ENCODE measurements at places on chromosomes 2 and 18.

GRCh38 chr2:28172114-28172898, 220.4 kb upstream of the FOSL2 start:
- DNase-seq, result no peak

GRCh38 chr2:3644246-3644525, 13.8 kb upstream of the ALLC start:
- DNase-seq, result no peak

DNA sequence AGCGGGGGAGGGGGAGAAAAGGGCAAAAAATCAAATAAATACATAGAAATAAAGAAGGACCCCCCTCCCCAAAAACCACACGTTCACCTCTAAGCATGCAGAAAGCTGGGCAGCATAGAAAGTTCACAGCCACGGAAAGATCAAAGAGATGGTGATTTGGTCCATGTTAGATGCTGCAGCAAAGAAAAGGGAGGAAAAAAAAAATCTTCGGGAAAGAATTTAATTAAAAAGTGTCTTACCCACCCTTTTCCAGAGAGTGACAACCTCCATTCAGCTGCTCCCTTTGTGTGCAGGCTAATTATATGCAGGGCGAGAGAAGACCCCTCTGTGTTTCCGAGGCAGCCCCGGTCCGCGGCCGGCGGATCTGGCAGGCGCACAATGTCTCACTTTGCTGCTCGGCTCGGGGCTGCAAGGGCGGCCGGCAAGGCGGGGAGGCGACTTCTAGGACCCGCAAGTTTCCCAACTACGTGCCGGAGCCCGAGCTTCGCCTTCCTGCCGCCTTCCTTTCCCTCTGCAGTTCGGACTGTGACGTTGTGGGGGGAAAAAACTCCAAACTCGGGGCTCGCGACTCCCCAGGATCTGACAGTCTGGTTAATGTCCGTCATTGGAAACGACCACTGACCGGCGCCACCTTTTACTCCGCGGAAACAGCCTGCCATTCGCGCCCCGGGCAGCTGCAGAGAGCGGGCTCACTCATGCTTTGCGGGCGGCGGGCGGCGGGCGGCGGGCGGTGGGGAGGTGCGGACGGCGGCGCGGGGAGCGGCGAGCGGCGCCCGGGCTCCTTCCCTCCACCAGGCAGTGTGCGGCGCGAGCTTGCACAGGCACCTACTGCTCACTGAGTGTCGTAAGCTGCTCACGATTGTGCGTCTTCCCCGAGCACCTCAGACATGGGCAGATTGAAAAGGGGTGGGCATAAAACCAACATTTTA, at the start of gene LRRTM1:
TSS of gene LRRTM1 (minus strand) at position 844 of the 929 bp plus-strand sequence. CDS start 933 bp downstream, outside the sequence.
- no peak for DNase-seq

DNA sequence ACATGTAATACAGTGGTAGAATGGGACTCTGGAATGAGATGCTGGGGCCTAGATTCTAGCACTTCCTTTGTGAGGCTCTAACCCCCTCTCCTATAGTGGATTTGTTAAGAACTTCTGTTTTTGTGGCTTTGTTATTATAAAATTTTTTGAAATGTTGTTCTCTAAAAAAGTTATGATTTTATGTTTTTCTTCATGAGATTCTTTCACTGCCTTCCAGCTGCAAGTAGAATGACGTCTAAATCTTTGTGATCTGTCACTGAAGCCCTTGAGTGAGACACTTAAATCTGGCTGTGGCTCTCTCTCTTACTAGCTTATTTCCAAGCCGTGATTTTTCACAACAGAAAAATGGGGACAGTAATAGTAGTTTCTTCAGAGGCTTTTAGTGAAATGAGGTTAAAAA, 1.6 kb downstream of the CASP8 start:
- no peak for DNase-seq

DNA sequence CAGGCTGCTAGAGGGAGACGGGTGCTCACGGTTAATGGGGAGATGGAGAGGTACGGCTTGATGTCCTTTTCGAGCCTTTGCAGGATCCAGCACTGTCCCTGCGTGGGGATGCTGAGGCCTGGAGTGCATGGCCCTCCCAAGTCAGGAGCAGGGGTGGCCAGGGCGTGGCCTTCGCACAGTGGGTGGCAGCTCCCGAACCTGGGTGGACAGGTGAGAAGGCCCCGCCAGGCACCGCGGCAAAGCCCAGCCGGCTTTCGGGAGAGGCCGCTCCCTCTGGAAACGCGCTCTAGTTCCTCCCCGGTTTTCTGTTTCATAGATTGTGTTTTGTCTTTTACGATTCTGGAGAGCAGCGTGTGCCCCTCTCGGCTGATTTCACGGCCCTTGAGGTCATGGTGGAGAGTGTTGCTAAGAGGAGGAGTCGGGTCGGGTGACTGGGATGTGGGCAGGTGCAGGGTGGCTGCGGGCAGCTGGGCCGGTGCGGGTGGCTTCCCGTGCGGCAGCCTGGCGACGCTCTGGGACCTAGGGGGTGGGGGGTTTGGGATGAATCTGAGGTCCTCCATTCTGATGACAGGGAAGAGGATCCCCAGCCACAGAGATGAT, 39.4 kb downstream of the CTDP1 start:
- no peak for DNase-seq

DNA sequence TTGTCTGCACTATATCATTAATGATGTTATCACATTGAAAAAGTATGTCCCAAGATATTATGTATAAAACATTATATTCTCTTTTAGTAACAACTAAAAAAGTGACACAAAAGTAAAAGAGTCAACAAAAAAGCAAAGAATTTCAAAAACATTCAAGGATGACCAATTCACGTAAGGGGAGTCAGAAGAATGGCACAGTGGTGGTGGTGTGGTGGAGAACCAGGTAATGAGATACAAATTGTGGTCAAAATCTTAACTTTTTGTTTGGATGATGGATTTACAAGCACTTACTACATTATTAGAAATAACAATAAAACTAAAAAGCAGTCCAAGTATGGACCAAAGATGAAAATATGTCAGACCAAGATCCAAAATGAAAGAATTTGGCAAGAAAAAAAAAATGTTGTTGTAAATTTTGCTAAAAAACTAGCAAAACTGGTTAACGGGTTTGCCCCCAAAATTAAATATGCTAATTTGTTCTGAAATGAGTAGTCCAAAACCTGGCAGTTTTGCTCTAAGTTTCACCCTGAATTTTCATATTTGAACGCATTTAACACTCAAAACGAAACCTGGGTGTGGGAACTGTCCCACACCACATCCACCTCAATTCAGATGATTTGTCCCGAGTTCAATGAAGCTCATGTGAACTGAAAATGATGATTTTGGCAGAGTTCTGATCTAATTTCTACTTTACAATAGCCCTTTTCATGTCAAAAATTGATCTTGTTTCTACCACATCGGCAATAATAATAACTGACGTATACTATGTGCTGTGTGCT, 135.8 kb downstream of the IKZF2 start:
- no peak for DNase-seq

DNA sequence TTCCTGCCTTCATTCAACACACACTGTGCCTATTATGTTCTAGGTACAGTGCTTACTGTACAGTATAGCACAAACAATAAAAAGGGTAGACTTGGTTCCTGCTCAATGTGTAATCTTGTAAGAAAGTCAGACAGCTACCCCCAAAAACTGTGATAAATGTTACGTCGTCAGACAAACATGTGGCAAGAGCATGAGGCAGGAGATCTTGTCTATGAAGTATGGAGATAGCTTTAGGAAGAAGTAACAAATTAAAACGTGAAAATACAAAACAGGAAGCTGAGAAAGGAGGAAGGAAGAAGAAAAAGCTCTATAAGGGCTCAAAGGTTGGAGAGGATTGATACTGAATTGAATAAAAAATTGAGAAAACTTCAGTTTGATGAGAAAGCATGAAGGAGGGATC, 276.2 kb upstream of the HNRNPA3 start:
- DNase-seq, result no peak

DNA sequence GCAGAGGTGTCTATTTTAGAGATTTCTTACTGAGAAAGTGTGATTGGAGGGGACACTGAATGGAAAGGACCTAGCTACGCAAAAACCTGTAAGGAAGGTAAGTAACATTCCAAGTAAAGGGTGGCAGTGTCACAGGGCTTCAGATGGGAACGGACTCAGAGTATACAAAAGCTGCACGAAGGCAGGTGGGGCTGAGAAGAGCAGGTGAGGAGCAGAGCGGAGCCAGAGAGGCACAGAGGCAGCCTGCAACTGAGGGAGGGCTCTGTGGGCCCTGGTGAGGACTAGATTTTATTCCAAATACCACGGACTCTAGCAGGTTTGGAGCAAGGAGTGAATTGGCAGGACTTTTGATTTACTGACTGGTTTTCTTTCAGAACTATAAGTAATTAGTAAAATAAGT, 331.3 kb upstream of the PKDCC start:
- DNase-seq, result peak; percentile 18

DNA sequence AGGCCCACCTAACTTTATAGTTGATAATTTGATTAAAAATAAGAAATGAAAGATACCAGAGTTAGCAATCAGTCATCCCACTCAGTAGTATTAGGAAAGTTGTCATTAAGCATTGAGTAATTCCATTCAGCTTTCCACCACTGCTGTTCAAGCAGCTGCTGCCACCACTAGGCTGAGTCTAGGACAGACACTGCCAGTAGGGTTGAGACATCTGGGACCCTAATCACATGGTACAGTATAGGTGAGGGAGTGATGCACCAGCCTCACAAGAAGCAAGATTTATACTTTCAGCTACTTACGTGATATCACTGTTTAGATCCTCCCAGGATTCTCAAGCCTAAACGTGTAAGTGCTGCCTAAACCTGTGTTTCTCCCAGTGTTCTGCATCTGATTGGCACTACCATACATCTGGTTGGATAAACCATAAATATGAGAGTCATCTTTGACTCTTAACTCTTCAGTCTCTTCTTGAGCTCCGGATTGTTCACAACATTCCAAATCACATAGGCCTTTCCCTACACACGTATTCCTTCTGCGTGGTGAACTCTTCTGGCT, 3.2 kb downstream of the UBXN4 start:
- DNase-seq, result peak; percentile 3

- no peak for DNase-seq
These were observed at the start of gene TMEM182 for GRCh38 chr2:102761763-102762162. TMEM182 (plus strand) TSS chr2:102762031; CDS start chr2:102762218, 187 bp downstream.

DNA sequence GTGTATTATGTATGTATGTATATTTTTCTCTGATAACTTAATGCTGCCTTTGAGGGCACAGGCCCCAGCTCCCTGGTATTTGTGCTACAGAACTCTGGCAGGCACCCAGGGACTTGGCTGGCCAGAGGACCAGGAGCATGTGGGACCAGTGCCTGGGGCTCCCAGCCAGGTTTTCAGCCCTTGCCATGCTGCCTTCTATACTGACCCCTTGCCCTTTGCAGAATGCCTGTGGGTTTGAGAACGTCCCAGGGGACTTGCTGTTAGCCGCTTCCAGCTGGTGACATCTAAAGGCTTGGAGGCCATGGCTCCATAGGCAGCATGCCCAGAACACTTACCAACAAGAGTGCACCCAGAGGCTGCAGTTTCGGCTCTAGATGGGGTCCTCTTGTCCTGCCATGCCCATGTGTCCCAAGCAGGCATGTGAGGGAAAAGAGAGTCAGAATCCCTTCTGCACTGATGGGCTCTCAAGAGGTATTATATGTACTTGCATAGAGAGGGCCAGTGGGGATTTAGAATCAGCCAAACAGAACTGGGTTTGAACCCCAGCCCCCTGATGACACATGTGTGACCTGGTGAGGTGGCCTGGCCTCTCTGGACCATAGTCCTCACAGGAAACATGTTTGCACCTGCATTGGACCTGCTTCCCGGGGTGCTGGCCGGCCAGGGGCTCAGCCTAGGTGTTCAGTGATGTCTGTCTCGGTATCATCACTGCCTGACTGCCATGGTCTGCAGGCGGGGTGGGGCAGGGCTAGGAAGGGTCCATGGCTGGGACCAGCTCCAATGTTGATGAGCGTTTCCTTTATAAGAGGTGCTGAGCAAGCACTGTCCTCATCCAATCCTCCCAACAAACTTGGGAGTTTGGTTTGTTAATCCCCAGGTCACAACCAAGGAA, 119.2 kb upstream of the FHL2 start:
- DNase-seq, result no peak

DNA sequence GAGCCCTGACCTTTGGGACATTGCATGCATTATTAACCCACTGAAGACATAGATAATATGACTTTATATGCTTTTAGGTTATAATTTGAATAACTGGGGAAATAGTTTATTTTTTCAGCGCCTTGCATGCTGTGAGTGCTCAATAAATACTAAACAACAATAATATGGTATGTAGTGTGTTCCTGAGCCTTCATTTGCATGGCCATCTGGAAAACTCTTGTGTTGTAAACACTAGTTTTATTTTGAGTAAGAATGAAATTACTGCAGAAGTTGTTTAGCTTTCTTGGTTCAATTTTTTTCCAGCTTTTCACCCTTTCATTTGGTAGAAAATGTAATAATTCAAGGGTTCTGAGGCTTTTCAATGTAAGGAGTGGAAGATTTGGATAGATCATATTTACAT, 189.3 kb upstream of the GALNT5 start:
- DNase-seq, result no peak

DNA sequence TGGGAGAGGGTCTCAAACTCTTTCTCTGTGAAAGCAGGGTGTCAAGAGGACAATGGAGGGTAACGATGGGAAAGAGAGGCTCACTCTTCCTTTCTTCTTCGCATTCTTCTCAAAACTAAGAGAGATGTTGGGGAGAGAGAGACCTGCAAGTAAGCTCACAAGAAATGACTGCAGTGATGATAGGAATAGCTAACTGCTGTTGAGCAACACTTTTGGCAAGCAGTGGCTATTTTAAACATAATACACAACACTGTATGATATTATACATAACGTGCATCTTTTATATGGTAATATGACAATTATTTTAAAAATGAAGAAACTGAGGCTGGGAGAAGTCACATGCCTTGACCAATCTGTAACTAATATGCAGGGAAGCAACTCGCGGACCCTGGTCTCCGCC, 247.5 kb downstream of the CMPK2 start:
- DNase-seq, result no peak

DNA sequence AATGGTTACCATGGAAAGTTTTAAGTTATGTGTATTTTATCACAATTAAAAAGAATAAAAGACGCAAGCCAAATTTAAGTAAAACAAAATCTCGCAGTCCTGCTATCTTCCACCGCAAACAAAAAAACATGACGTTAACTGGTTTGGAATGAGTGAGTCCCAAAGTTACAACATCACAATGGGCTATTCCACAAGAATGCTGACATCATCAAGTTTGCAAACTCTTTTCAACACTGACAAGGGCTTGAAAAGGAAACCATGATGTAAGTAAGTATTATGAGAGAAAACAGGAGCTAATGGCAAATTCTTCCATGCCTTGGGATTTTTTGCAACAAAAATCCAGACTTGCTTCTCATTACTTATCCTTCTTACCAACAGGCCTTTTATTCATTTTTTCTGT, 31.1 kb downstream of the SIGLEC15 start:
- DNase-seq, result no peak

GRCh38 chr2:25421820-25422411, 80.2 kb upstream of the DNMT3A start:
- no peak for DNase-seq

- no peak for DNase-seq
These were observed 13.5 kb downstream of the IL36B start for GRCh38 chr2:113039158-113039557.
